PC-3 (cell line): ENCODE measurements at places on chromosomes 5 and 9.

- no peak overlapping the region for H3K27ac ChIP-seq
- no peak for DNase-seq
- H3K27me3 ChIP-seq: no peaks in the 10 kb centered on the region
- no peaks in the 10 kb centered on the region for H3K4me1 ChIP-seq
- no peaks in the 10 kb centered on the region for H3K36me3 ChIP-seq
- H3K4me3 ChIP-seq: no peak overlapping the region
Measured at GRCh38 chr9:1366276-1366675, 316.1 kb downstream of the DMRT2 start.

DNA sequence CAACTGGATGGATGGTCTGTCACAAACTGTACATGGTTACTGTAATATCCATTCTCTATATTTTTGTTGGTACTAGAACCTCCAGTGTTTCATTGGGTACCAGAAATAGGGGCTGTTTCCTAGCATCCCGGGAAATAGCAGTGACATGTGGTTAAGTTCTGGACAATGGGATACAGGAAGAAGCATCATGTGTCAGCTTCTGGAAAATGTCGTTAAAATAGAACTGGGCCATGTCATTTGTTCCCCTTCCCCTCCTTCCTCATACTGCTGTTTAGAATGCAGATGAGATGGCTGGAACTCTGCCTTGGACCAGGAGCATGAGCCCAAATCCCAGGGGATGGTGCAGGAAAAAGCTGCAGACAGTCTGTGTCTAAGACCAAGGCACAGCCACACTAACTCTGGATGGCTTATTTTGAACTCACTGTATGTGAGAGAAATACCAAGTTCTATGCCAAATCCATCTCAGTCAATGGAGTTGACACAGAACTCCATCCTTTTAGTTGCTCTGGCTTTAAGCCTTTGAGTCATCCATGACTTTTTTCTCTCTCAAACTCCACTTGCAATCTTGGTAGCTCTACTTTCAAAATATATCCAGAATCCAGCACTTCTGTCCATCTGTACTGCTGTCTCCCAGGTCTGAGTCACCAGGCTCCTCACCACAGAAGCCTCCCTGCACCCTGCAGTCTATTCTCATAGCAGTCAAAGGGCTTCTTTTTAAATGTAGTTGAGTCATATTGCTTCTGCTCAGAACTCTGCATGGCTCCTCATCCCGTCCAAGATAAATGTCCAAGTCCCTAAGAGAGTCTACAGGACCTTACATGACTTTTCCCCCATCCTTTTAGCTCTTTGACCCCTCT is 184.2 kb downstream of the NSG2 start:
- H3K27me3 ChIP-seq: peaks cover 48% of the 10 kb centered on the region
- no peak overlapping the region for H3K27ac ChIP-seq
- no peaks in the 10 kb centered on the region for H3K4me1 ChIP-seq
- DNase-seq: peak; percentile 20
- H3K36me3 ChIP-seq: no peaks in the 10 kb centered on the region

DNA sequence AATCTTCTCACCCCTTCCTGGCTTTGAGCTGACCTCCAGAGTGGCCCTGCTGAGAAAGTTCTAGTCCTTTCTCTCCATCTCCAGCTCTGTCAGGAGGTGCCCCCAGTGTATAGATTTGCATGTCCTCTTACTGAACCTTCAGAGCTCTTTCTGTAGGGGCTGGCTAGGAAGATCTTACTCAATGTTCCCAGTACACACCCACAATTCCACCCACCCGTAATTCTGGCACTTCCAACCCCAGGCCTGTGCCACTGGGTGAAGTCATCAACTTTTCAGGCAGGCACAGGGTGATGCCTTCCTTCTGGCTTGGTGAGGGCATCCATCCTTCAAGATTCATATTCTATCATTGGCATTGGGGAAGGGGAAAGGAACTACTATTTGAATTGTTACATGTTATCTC is 75.9 kb downstream of the ACER2 start:
- 0 out of 2 replicates have a peak, but pooled peaks cover 8% of the 10 kb centered on the region for H3K4me1 ChIP-seq
- H3K27ac ChIP-seq: no peak overlapping the region
- H3K4me3 ChIP-seq: no peak overlapping the region
- H3K36me3 ChIP-seq: no peaks in the 10 kb centered on the region

DNA sequence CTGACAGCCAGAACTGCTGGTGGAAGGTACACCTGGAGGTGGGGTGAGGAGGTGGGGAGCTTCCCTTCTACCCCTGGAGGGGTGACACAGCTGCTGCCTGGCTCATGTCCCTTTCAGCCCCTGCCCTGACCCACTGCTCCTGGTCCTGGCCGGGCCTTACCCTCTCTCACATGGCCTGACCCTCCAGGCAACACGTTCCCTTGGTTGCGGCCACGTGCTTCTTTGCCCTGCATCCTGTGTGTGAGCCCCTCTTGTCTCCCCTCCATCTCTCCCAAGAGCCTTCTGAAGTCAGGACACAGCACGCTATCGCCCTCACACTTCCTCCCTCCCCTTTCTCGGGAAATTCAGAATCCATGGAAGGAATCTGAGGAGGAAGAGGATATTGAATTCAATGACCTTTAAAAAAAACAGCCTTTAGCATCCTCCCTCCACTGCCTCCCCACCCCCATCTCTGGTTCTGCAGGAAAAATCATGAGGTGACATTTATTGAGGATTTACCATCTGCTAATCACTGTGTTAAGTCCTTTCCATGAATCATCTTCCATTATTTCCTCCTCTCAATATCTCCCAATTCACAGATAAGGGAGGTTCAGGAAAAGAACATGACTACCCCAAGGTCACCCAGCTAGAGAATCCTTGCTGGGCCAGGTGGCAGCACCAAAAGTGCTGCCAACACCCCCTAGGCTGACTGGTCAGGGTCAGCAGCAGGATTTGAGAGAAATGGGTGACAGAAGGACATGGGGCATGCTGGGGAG is 8.3 kb downstream of the AQP3 start:
- no peak for DNase-seq
- H3K27ac ChIP-seq: peak overlapping the region; percentile 32; the same call in 1 of the 2 replicates
- H3K27me3 ChIP-seq: no peaks in the 10 kb centered on the region
- no peak overlapping the region for H3K4me3 ChIP-seq
- H3K4me1 ChIP-seq: peaks cover 28% of the 10 kb centered on the region

- no peak overlapping the region for H3K27ac ChIP-seq
- H3K36me3 ChIP-seq: no peaks in the 10 kb centered on the region
- no peak overlapping the region for H3K4me3 ChIP-seq
- no peak for DNase-seq
Measured at GRCh38 chr5:113217619-113218184, 217.1 kb downstream of the TSSK1B start.

DNA sequence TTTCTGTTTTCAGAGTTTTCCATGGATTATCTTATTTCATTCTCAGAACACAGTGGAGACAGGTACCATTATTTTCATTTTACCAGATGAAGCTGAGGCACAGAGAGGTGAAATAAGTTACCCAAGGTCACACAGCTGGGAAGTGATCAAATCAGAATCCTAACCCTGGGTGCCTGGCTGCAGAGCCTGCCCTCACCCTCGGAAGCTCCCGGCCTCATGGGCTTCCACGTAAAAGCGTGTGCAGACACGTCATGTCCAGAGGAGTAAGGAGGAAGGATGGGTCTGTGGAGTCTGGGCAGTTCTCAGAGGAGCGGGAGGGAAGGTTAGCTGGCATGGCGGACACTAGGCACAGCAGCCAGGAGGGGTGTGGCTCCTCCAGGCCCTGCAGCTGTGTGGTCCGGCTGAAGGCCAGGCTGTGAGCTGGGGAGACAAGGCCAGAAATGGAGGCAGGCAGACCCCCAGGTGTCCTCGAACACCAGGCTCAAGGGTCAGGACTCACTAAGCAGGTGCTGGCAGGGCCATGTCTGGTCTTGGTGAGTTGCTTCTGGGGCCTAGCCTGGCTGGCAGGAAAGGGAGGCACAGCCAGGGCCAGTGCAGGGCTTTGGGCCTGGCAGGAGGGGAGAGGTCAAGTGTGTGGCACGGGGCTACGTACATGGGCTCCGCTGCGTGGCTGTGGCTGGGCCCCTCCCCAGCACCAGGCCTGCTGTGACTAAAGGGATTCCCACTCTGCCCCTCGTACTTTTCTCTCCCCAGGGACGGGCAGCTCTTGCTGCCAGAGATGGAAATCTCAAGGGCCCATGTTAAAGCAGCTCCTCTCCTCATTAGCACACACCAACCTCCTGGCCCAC is 5.6 kb downstream of the TBC1D9B start:
- no peak overlapping the region for H3K27ac ChIP-seq
- no peak overlapping the region for H3K4me3 ChIP-seq
- no peaks in the 10 kb centered on the region for H3K27me3 ChIP-seq
- H3K4me1 ChIP-seq: peaks cover 13% of the 10 kb centered on the region
- DNase-seq: no peak

DNA sequence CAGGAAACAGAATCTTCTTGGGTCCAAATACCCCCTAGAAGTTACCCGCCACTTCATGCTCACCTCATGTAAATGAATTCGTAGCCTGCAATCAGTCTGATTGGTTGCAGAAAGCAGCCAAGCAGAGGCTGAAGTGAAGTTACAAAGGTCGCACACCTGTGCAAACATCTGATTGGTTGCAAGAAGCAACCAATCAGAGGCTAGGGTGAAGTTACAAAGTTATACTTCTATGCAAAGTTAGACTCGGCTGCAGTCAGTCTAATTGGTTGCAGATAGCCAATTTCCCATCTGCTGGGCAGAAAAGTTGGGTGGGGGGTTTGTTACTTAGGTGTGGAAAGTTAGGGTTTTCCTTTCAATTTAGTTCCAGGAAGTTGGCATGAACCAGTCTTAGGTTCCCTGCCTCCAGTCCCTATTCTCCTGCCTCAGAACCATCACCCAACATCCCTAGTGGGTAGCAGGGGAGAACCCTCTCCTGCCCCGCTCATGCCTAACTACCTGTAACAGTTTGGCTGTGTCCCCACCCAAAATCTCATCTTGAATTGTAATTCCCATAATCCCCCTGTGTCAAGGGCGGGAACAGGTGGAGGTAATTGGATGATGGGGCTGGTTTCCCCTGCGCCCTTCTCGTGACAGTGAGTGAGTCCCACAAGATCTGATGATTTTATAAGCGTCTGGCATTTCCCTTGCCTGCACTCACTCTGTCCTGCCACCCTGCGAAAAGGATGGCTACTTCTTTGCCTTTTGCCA is 1.2 kb upstream of the RUSC2 start:
- 0 out of 2 replicates have a peak, but pooled peaks cover 3% of the 10 kb centered on the region for H3K36me3 ChIP-seq
- H3K4me1 ChIP-seq: peaks cover 31% of the 10 kb centered on the region
- H3K27me3 ChIP-seq: no peaks in the 10 kb centered on the region
- no peak for DNase-seq
- H3K27ac ChIP-seq: peak overlapping the region; percentile 74

DNA sequence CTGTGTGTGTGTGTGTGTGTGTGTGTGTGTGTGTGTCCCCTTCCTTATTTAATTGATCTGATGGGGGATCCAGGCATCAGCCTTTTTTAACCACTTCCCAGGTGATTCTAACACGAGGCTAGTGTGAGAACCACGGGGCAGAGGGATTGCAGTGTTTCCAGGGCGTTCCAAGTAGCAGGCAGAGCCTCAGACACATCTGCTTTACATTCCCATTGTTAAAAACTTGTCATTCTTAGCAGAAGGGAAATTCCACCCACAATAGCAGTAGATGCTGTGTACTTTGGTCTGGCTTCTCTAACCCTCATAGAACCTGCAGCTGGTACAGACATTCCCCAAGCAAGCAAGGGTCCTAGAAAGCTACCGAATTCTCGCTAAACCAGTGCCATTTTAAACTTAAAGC is 81.9 kb upstream of the SLC30A5 start:
- H3K36me3 ChIP-seq: no peaks in the 10 kb centered on the region
- no peak overlapping the region for H3K4me3 ChIP-seq
- peaks cover 10% of the 10 kb centered on the region for H3K27me3 ChIP-seq
- DNase-seq: no peak
- H3K27ac ChIP-seq: no peak overlapping the region

- H3K27ac ChIP-seq: no peak overlapping the region
- H3K36me3 ChIP-seq: no peaks in the 10 kb centered on the region
- H3K27me3 ChIP-seq: no peaks in the 10 kb centered on the region
- H3K4me3 ChIP-seq: no peak overlapping the region
- DNase-seq: no peak
Measured at GRCh38 chr5:133930061-133930812, 38.2 kb downstream of the C5orf15 start.

DNA sequence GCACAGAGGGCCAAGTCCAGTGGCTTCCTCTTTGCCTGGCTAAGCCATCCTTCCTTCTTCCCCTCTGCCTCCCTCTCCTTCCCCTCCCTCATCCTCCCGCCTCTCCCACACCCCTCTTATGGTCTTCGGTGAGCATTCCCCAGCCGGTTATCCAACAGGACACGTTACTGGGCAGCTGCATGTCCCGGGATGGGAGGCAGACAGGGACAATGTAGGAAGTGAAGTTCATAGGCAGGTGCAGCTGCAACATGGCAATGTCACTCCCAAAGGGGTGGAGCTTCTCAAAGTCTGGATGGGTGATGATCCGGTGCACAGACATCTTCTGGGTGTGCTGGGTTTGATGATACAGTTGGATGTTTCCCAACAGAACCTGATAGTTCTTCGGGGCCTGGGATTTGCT is 71.4 kb upstream of the SPTLC1 start:
- no peak overlapping the region for H3K4me3 ChIP-seq
- DNase-seq: no peak
- H3K27me3 ChIP-seq: no peaks in the 10 kb centered on the region
- H3K27ac ChIP-seq: no peak overlapping the region
- no peaks in the 10 kb centered on the region for H3K4me1 ChIP-seq

DNA sequence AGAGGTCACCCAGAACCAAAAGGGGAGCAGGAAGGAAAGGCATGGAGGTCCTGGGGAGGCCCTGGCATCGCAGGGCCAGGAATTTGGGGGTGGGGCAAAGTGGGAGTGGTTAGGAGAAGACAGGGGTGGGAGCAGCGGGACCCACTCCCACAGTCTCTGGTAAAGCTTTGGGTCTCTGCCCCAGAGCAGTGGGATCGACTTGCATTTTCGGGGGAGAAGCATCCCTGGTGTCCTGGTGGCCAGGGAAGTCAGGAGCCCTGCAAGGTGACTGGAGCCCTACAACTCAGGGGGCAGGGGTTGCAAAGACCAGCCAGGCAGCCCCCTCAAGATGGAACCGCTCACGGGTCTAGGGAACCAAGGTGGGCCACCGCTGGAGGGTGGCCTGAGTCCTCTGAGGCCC is 22.4 kb upstream of the GTF3C5 start:
- H3K27me3 ChIP-seq: no peaks in the 10 kb centered on the region
- H3K36me3 ChIP-seq: no peaks in the 10 kb centered on the region
- H3K4me1 ChIP-seq: no peaks in the 10 kb centered on the region
- H3K27ac ChIP-seq: no peak overlapping the region
- no peak overlapping the region for H3K4me3 ChIP-seq
- no peak for DNase-seq

DNA sequence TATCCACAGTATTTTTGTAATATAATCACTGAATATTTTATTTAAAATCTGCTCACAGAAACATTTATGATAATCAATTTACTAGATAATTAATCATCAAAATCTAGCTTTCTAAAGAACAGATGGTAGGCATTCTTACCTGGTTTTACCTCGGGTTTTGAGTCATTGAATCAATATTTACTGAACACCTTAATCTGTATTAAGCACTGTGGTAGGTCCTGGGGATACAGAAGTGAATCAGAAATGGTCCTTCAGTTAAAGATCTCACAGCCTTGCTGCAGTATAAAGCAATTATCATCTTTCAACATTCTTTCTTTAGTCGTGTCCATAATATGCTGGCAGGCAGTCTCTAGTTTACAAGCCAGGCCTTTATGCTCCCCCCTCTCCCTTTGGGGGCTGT is 2.0 kb upstream of the MEIKIN start:
- DNase-seq: peak; percentile 47
- no peaks in the 10 kb centered on the region for H3K27me3 ChIP-seq
- H3K27ac ChIP-seq: no peak overlapping the region

GRCh38 chr5:10301842-10302610 is 5.7 kb downstream of the CMBL start:
- peaks cover 29% of the 10 kb centered on the region for H3K4me1 ChIP-seq
- peak overlapping the region; percentile 10 for H3K27ac ChIP-seq
- no peaks in the 10 kb centered on the region for H3K27me3 ChIP-seq
